Occipital lobe (tissue), 3 donors: ENCODE measurements at places on chromosomes 2 and 18.

- no peak for DNase-seq
Measured at GRCh38 chr2:46393865-46394264, 85.5 kb upstream of the TMEM247 start.

GRCh38 chr2:62474176-62474575 lies 31.8 kb downstream of the TMEM17 start:
- DNase-seq, result peak; percentile 54

- DNase-seq, result no peak
Measured at GRCh38 chr2:44533508-44533907, 171.8 kb downstream of the CAMKMT start.

DNA sequence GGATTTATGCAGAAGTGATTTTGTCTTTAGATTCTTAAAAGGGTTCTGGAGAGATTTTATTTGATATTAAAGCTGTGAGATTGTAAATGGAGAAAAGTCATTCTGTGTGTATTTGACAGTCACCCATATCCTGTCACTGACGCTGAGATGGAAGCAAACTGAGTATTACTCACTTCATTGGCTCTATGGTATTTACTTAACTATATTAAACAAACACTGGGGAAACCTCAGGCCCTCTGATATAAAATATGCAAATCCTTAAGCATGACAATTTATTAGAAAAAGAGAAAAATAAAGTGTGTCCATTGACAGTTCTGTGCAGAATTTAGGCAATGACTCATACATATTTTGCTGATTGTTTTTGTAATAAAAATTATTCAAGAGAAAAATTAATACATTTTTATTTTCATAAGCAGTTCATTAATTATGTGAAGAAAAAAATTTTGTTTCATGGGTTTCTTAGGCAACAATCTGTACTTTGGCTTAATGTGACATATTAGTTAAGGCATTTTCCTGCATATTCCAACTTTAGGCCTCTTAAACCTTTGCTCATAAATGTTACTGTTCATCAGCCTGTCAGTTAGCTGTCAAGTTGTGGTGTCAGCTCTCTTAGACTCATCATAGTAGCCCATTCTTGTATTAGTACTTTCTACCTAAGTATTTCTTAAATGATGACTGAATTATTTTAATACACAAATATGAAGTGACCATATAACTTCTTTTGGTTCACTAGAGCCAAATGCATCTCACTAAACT lies 99.9 kb downstream of the PARD3B start:
- no peak for DNase-seq

- no peak for DNase-seq
Measured at GRCh38 chr2:129755786-129756185, 223.7 kb upstream of the RAB6C start.

GRCh38 chr2:37891846-37892435 lies 33.1 kb upstream of the RMDN2 start:
- DNase-seq, result no peak

DNA sequence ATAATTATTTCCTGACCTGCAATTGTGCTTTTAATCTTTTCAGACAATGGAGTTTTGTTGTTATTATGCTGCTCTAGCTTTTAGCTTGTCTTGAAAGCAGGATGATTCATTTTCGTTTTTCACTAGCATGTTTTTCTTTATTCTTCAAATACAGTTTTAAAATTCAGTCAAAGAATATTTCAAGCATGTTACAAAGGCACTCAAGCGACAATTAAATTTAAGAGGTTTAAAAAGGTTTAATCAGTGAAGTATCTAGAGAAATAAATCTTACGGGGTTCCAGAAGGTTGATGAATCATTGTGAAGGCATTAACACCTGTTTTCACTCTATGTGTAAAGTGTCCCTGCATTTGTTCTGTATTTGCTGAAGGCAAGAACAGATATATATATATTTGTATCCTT lies 390.7 kb upstream of the TMEFF2 start:
- DNase-seq, result no peak

GRCh38 chr18:66550366-66550765 lies 53.5 kb downstream of the CDH19 start:
- no peak for DNase-seq

DNA sequence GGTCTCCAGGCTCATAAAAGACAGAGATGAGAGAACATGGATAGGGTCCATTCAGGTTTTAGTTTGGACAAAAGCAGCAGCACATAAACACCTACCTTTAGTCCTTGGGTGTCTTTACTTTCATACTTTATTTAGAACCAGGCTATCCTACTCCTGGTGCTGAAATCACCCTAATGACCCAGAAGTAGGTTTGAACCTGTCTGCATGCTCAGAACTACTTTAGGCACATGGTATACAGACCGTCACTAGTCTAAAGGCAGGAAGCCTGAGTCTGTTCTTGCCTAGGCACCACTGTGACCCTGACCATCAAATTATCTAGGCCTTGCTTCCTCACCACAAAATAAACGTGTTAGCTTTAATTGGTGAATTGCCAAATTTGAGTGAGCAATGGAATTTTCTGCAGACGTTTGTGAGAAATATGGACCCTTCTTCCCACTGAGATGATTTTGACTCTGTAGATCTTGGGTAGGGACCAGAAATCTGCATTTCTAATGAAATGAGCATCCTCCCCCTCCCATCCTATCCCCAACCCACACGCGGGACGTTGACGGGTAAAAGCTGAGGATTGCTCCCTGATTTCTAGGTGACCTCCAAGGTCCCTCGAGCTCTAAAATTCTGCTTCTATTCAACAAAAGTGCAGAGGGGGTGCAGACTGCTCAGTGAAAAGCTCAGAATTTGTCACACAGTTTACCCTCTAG lies 75.1 kb downstream of the PLEKHM3 start:
- DNase-seq, result no peak

DNA sequence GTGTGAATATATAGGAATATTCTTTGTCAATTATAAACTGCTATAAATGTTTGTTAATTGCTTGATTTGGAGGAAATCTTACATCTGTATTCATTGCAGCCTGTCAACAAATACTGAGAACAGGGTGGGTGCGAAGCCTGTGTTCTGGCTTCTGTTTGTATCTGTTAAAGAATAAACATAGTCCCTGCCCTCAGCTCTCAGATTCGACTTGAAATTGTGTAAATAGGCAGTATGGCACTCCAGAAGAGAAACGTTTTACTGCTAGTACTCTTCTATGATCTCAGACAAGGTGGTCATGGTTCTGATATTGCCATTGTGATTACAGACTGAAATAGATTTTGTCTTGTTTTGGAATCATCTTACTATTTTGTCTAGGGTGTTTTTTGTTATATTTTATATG lies 92.1 kb downstream of the TANC1 start:
- DNase-seq, result no peak
